ENCODE measurements at places on chromosomes 6 and 20.

GRCh38 chr6:54217018-54217417 lies 91.2 kb upstream of the TINAG start:
- no peak for DNase-seq

DNA sequence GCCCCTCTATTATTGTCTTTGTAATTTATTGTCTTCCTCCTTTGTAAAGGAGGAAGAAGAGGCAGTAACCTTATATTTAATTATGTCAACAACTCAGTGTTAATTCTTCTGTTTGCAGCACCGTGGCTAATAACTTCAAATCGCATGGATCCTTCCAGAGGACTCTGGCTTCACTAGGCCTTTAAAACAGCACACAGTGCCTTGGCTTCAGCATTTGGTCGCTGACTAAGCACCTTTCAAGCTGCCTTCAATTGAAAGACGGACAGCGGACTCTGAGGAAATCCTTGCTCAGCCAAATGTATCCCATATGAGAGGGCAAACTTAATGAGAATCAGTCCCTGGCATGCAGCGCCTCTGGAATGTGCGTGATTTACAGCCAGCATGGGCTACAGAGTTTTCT lies 64.2 kb downstream of the SGK1 start:
- DNase-seq, result no peak

GRCh38 chr20:58982406-58983114 lies 1.5 kb downstream of the NELFCD start:
- peak; percentile 92 for DNase-seq

DNA sequence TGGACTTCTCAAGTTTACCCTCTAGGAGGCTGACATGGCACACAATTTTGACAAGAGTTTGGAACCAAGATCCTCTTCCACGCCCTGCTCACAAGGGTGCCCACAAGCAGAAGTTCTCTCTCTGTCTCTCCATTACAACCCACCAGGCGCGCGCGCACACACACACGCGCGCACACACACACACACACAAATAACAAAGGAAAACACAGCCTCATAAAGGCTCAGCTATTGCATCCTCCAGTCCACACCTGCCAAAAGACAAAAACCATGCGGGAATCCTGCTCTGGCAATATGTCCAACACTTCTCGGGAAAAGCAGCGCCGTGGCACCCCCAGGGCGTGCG lies 870 bp downstream of the PAK5 start:
- no peak for DNase-seq

DNA sequence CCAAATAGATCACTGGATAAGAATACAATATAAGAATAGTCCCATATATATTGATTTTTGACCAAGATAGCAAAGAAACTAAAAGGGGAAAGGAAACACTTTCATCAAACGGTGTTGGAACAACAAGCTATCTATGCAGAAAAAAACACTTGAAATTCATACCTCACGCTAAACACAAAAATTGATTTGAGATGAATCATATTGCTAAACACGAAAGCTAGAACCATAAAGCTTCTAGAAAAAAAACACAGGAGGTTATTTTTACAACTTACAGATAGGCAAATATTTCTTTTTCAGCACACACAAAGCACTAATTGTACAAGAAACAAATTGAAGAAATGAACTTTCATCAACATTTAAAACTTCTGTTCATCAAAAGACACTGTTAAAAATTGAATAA lies 36.7 kb upstream of the TMEM14A start:
- DNase-seq, result no peak

- DNase-seq, result peak; percentile 52
Observed at GRCh38 chr6:159693894-159694545, 979 bp upstream of the SOD2 start.

DNA sequence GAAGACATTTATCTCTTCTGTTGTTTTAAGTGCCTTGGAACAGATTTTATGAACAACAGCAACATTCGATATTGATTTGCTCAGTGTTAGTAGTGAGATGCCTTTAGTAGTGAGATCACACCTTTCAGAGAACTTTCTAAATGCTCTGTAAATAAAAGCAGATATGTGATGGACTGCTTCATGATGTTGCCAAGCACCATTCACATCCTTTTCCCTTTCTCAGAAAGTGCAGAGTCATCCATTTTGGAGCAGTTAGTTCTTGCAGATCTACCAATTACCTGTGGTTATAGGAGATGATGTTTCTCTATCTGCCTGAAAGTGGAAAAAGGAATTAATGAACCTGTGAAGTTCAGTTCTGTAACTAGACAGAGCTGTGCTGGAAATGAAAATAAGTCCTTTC lies 27.0 kb downstream of the CBFA2T2 start:
- DNase-seq, result peak; percentile 22

- no peak for DNase-seq
Observed at GRCh38 chr6:84082689-84083265, 49.2 kb downstream of the MRAP2 start.
